Activated CD4-positive, CD25-positive, alpha-beta regulatory T cell treated with anti-CD3 and anti-CD28 coated beads, Interleukin-2, amount 50 U/mL, for 16 hours (primary cell): ENCODE measurements at places on chromosomes 12 and 14.

DNA sequence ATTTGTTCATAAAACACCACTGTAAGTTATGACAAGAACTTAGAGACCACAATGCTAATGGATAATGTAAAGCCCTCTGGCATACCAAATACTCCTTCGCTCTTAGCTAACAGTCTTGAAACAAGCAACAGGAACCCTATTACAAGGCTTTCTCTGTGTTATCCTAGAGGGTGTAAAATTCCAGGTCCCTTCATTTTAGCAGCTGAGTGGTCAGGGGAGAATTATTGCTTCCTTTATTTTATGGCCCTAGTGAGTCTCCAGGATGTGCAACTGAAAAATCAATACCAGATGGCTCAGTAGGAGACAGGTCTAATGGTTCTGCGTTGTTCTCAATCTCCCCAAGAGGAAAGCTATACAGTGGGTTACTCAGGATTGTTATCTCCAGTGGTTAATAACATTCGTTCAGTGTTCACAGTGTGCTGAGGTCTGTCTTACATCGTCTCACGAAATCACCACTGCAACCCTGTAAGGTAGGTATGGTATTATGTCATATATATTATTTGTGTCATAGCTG lies 172.7 kb upstream of the CNOT2 start:
- DNase-seq = no peak

- DNase-seq = no peak
These were observed 5.1 kb downstream of the INF2 start for GRCh38 chr14:104694475-104694950.

- DNase-seq = no peak
These were observed 2.3 kb upstream of the SCNN1A start for GRCh38 chr12:6377667-6377994.

- DNase-seq = no peak
These were observed 515.3 kb downstream of the SLC6A15 start for GRCh38 chr12:84397263-84397662.

DNA sequence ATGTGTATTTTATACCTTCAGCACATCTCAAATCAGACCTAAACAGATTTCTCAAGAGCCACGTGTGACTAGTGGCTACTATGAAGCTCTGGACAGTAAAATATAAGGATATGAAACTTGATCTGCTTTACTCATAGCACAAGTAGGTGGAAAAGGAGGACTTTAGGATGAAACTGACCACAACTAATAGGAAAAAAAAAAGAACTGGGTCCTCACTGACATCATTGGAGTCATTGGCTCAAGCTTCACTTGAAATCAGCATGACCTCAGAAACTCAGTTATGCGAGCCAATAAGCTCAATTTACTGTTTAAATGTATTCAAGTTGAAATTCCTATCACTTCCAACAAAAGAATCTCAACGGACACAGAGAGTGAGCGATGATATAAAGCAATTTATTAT lies 34.1 kb upstream of the CIT start:
- DNase-seq = no peak
